Effector memory CD8-positive, alpha-beta T cell (primary cell): ENCODE measurements at places on chromosomes 13 and 19.

GRCh38 chr13:99272481-99272880, 14.3 kb upstream of the GPR18 start:
- no peak for DNase-seq

- no peak for DNase-seq
These were observed 6.0 kb upstream of the RSPH6A start for GRCh38 chr19:45821103-45821521.

GRCh38 chr13:44317752-44318151, 55.9 kb upstream of the SERP2 start:
- no peak for DNase-seq

DNA sequence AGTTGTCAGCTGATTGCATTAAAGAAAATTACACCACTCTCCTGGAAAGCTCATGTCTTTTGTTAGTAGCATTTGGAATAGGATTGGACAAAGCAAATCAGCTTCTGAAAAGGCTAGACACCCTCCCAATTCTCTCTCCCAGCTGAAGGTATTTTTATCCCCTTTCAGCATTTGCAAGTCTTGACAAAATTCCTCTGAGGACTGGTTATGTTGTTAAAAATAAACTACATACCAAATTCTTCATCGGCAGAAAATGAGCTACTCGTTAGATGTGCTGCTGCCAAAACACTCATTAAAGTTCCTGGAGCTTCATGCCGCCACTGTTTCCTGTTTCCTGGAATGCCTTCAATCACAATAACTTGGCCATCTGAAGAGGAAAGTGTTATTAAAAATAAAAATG, 37.1 kb downstream of the UTP14C start:
- no peak for DNase-seq

DNA sequence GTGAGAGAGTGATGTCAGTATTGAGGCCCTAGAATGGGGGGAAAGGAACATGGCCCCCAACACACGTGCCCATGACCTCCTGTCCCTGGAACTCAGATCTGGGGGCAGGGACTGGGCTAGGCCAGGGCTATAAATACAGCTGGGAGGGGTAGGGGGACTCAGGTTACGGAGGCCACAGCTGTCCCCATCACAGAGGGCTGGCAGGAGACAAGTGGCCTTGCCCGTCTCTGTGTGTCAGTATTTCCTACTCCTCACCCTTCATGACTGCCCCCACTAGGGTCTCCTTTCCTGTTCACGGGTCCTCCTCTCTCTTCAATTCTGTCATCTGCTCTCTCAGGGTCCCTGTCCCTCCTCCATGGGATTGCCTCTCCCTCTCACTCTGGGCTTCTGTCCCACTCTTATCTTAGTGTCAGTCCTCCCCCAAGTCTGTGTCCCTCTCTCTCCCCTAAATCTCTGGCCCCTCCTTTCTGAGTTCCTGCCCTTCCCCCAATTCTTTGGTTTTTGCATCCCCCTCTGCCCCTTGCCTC, 687 bp upstream of the HRC start:
- no peak for DNase-seq

DNA sequence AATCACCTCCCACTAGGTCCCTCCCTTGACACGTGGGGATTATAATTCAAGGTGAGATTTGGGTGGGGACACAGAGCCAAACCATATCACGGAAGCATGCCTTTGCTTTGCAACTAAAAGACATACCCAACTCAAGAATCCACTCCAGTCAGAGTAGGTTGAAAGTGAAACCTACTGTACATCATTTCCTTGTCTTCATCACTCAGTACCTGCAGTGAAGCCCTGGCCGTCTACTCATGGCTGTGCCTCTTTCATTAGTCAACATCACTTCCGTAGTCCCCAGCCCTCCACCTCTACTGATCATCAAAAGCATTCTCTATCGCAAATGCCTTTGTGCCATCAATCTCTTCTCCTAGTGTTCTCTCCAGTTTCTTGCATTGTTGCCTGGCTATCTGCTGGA, 343.1 kb upstream of the ARGLU1 start:
- DNase-seq: no peak

GRCh38 chr19:18109733-18110608, 12.4 kb downstream of the MAST3 start:
- peak; percentile 17 for DNase-seq

- DNase-seq: no peak
These were observed 214.2 kb upstream of the MAB21L1 start for GRCh38 chr13:35690581-35691207.

- DNase-seq: no peak
These were observed 10.1 kb upstream of the SOX1 start for GRCh38 chr13:112056739-112057438.

DNA sequence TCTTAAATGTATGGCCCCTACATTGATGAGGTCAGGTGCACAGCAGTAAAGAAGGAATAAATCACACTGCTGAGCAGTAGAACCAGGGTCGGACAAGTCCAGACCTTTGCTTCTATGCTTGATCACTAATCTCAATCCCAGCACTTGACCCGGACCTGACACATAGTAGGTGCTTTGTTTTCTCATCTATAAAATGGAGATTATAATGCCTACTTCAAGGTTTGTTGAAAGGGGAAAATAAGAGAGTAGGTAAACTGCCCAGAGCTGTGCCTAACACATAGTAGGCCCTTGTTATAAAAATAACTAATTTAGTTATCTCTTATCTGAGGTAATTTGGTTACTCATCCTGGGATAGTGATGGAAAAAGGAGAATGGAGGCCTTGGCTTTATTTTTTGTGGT, 125.0 kb downstream of the RXFP2 start:
- DNase-seq: no peak

- no peak for DNase-seq
These were observed 16.3 kb downstream of the GPR183 start for GRCh38 chr13:99290894-99291293.

DNA sequence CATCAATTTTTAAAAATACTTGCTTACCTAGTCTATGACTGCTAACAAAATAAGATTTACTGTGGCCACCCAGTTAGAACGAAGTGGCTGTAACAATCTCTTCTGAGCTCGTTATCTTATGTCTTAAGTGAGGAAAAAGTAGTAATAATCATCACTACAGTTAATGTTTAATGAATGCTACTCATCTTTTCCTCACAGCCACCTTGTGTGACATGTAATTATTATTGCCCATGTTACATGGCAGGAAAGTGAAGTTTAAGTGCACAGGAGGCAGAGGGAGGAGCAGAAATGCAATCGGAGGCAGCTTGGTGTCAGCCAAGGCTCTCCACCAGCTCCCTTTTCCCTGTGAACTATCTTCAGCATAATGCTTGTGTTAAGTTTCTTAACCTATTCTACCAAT, 260.3 kb downstream of the B3GLCT start:
- DNase-seq: no peak

GRCh38 chr13:31896427-31896826, 135.1 kb upstream of the FRY start:
- DNase-seq: no peak

DNA sequence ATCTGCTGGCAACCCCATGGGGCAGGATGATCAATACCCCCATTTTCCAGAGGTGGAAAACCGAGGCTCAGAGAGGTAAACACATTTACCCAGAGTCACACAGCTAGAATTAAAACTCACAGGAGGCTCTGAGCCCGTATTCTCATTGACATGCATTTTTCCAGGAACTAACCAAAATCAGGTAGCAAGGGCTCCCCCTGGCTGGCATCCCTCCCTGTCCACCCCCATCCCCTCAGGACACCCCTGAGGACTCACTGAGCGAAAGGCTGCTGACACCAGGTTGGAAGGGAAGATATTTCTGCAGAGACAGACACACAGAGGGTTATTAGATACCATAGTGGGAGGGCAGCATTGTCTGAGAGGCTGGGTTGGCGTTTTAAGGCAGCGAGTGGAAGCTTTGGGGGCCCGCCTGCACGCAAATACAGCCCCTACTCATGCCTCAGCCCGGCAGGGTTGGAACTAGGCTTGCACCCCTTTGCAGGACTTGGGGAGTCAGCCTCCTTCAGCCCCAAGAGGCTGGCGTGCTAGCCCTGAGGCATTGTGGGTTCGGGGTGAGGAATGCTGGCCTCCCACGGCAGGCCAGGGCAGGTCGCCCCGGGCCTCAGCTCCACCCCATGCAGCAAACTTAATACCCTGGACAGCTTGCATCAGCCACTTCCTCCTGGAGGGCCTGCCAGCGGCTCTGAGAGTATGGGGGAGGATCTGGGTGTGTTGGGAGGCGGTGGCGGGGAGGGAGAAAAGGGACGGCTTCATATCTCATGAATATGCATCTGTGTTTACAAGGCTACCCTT, 3.9 kb downstream of the SLC1A5 start:
- DNase-seq: peak; percentile 21

DNA sequence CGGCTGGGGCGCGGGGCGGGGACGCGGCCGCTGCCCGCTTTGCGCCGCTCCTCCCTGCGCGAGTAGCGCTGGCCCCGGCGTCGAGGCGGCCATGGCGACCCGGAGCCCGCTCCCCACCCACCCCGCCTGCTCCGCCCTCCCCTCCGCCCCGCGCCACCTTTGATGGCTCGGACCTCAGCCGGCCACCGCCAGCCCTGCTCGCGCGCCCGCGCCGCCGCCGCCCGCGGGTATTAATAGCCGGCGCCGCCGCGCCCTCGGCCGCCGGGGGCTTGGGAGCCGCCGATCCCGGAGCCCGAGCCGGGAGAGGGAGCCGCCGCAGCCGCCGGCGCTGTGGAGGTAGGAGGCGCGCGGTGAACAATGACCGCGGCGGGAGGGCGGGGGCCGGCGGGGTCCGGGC, 261 bp downstream of the FARP1 start:
- no peak for DNase-seq

DNA sequence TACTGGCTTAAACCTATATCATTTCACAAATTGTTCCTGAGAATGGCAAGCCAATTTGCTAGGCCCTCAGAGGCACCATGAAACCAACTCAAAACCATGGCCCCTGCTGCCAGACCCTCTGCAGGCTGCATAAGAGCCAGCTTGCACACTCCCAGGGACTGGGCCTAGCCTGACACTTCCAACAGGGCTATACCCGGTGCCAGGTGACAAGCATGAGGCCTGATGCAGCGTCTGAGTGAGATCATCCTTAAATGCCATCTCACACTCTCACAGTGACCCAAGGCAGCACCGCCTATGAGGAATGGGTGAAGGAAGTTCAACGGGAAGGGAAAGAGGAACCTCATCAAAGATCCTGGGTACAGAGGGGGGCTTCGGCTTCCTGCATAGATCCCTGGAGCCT, 65.6 kb downstream of the C13orf42 start:
- DNase-seq: no peak

- no peak for DNase-seq
These were observed 44.4 kb upstream of the WDFY2 start for GRCh38 chr13:51539887-51540286.

- DNase-seq: no peak
These were observed 7.3 kb downstream of the RPS11 start for GRCh38 chr19:49503582-49503962.

DNA sequence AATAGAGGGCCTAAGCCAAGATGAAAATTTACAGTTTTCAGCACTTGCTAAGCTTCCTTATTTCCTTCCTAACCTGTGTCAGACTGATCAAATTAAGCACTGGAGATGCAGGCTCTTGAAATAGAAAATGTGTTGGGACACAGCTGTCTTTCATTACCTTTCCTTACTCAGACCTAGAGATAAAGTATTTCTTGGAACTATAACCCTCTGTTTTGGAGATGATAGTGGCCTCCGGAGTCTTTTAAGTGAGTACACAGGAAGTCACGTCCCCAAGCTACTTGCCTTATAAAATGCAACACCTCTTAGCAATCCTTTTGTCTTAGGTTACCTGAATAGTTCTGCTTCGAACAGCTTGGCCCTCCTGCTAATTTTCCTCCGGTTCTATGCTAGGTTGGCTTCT, 12.4 kb upstream of the AKAP11 start:
- no peak for DNase-seq

- no peak for DNase-seq
These were observed 34.4 kb downstream of the MZT1 start for GRCh38 chr13:72692884-72693514.

DNA sequence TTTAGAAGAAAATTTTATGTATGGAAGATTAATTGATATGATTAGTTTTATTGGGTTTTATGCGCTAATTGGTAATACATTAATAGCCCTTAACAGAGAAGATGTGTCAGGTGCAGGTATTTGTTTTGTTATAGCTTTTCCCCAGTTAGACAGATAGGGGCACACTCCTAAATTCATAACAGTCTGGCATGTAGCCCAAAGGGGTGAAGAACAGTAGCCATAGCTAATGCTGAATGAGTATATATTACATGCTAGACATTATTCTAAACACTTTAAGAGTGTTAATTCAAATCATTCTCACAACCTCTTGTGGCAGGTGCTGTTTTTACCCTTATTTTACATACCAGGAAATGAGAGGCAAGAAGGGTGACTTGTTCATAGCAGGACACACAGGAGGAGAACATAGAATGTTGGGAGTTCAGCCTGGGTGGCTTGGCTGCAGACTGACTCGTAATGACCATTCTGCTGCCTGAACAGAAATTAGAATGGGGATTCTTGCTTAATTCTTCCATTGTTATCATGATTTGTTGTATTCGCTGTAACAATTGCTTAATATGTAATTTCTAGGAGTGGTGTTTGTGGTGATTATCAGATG, 20.1 kb downstream of the PCCA start:
- no peak for DNase-seq
